ENCODE measurements at places on chromosomes 1 and 21.

DNA sequence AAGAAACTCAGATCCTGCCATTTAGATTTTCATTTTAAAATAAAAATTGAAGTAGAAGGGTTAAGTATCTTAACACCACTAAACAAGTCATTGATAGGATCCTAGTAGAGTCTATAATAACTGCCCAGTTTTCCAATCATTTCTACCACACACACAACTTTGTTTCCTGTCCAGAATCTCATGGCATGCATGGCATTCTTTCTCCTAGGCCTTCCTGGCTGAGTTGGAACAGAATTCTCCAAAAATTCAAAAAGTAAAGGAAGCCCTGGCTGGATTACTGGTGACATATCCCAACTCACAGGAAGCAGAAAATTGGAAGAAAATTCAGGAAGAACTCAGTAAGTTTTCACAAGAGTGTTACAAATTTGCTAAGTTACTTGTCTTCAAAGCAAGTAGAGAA lies 111.4 kb upstream of the BMP8A start:
- no peak for DNase-seq

DNA sequence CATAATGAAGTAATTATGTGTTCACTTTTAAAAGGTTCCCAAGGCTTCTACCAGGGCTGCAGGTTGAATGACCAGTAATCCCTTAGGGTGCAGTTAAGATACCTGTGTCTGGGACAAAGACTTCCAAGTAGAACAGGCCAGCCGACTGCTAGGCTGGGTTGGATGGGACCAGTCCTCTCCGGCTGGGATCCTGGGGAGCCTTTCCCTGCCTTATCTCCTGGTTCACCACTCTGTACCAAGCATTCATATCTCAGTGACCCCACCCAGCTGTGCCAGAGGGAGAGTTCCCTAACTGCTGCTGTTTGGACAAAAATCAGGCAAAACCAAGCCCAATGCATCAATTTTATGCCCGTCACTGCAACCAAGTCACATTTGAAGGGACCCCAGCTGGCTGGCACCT lies 116.2 kb upstream of the ATP1A1 start:
- DNase-seq: no peak

DNA sequence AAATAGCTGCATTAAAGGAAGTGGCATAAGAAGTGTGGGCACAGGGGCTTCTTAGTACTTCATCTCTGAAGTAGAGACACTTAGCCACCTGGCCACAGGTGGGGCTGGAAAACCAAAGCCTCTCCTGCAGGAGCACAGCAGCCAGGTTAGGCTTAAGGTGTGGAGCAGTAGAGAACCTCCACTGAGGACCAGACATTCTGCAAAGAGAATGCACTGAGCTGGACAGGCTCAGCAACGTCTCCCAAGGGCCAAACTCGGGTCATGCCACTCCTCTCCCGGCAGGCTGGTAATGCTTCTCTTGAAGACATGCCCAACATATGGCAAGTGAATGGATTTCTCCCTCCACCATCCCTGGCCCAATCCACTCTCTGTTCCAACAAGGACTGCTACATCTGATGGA lies 33.0 kb upstream of the LRRC38 start:
- no peak for DNase-seq

- DNase-seq: peak; percentile 66
Measured at GRCh38 chr1:24526940-24527542, 24.4 kb downstream of the RCAN3 start.

GRCh38 chr1:54610601-54611580 lies 12.4 kb downstream of the FAM151A start:
- no peak for DNase-seq

GRCh38 chr21:36804874-36805611 lies 106.1 kb downstream of the SIM2 start:
- DNase-seq: no peak

DNA sequence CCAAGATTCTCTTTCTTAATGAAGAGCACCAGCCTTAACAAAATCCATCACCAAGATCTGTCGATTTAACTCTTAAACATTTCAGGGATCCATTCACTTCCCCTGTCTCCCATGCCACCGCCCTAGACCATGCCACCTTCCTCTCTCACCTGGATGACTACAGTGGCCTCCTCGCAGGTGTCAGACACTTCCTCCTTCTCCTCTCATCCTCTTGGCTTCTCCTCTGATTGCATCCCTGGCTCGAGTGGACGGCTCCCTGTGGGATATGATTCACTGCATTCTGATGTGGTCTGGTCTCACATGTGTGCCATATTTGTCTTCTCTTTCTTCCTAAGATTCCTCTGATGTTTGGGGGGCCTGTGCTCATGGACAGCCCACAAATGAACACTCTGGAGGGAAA lies 66.4 kb upstream of the KLHDC7A start:
- no peak for DNase-seq

- DNase-seq: no peak
Measured at GRCh38 chr1:43387976-43388599, 1.5 kb downstream of the MED8 start.

- DNase-seq: peak; percentile 72
Measured at GRCh38 chr1:171256940-171257606, 8.8 kb downstream of the FMO1 start.

GRCh38 chr1:26727476-26727875 lies 31.7 kb downstream of the ARID1A start:
- DNase-seq: no peak

DNA sequence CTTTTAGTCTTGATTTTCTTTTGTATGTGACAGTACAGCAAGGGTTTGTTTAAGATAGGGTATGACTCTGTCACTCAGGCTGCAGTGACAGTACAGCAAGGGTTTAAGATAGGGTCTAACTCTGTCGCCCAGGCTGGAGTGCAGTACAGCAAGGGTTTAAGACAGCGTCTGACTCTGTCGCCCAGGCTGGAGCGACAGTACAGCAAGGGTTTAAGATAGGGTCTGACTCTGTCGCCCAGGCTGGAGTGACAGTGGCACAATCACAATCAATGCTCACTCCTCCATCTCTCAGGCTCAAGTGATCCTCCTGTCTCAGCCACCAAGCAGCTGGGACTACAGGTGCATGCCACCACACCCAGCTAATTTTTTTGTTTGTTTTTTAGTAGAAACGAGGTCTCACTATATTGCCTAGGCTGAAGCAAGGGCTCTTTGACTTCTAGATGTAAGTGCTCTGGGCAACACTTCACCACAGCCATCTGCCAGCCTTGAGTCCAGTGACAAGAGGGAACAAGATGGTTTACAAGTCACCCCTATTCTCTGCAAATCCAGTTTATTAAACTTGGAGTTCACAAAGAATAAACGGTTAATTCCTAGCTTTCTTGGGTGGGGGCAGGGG lies 965 bp upstream of the SH2D5 start:
- DNase-seq: no peak

DNA sequence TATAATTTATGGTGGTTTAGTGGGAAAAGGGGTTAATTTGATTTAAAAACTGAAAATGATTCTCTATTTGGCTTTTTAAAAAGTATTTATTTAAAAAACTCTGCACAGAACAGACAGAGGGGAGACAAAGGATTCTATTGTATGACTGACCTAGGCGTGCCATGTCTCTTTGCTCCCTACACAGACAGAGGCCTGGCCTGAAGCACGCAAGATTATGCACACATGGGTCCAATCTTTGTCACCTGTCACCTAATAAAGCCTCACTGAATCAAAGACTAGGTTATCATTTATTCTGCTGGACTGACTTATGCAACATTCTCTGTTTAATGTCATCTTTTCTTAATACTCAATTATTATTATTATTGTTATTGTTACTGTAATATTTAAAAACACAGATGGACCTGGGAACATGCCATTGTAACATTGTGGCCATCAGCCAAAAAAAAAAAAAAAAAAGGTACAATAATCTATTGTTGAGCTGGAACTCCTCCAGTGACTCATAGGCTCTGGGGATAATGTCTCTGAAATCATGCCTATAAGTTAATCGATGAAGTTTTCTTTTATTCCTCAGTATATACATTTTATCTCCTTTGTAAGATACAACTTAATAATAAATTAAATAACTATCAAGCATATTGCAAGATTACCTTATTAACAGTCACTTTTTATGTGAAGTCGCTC lies 112.1 kb downstream of the RUNX1 start:
- peak; percentile 34 for DNase-seq

- no peak for DNase-seq
Measured at GRCh38 chr1:88150330-88150729, 533.7 kb upstream of the PKN2 start.

GRCh38 chr1:204149107-204149506 lies 2.7 kb downstream of the ETNK2 start:
- DNase-seq: no peak

DNA sequence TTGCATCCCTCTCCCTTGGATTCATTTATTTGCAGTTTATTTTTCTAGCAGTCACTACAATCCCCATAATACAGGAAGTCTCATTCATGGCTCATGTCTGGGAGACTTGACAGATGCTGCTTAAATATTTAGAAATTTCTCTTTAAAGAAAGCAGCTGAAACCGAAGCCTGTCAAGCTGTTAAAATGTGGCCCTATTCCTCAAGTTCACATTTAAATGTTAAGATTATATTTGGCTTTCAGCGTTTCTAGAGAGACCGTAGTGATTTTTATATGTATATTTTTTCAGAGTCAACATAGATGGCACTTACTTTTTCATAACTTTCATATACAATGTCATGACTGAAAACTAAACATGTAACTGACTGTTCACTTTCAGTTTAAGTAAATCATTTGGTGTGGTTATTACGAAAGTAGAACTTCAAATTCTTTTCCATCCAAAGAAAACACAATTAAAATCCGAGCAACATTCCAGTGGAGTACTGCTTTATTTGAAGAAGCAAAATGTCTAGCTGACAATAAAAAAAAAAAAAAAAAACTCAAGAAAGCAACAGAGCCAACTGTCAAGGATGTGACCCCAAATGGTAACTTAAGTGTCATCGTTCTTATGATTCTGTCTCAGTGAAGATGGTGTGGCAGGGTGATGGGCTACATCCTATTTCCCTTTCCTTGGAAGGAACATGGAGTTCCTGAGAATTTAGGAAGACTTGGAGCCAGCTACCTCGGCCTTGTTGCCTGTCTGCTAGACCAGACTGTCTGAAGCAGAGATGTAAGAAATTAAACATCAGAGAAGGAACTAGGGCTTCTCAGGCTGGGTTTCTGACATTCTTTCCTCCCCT lies 37.8 kb downstream of the MIS18A start:
- DNase-seq: no peak

DNA sequence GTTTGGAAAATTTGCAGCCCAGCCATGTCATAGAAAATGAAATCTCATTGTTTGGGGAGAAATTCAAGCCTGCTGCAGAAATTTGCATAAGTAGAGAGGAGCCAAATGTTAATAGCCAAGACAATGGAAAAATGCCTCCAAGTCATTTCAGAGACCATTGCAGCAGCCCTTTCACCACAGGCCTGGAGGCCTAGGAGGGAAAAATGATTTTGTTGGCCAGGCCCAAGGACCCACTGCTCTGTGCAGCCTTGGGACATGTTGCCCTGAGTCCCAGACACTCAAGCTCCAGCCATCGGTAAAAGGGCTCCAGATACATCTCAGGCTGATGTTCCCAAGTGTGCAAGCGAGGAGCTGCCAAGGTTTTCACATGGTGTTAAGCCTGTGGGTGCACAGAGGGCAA lies 1.1 kb downstream of the KRTAP19-2 start:
- no peak for DNase-seq

- no peak for DNase-seq
Measured at GRCh38 chr1:99858286-99858685, 8.1 kb downstream of the AGL start.

DNA sequence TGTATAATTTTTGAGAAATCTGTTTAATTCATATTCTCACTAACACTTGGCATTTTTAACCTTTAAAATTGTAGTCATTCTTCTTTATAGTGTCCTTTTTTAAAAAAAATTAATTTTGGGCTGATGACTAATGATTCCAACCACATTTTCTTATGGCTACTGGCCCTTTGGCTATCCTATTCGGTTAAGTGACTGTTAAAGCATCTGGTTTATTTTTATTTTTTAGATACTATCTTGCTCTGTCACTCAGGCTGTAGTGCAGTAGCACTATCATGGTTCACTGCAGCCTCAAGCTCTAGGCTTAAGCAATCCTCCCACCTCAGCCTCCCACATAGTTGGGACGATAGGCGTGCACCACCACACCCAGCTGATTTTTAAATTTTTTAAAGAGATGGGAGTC lies 723.2 kb upstream of the CXADR start:
- DNase-seq: no peak

DNA sequence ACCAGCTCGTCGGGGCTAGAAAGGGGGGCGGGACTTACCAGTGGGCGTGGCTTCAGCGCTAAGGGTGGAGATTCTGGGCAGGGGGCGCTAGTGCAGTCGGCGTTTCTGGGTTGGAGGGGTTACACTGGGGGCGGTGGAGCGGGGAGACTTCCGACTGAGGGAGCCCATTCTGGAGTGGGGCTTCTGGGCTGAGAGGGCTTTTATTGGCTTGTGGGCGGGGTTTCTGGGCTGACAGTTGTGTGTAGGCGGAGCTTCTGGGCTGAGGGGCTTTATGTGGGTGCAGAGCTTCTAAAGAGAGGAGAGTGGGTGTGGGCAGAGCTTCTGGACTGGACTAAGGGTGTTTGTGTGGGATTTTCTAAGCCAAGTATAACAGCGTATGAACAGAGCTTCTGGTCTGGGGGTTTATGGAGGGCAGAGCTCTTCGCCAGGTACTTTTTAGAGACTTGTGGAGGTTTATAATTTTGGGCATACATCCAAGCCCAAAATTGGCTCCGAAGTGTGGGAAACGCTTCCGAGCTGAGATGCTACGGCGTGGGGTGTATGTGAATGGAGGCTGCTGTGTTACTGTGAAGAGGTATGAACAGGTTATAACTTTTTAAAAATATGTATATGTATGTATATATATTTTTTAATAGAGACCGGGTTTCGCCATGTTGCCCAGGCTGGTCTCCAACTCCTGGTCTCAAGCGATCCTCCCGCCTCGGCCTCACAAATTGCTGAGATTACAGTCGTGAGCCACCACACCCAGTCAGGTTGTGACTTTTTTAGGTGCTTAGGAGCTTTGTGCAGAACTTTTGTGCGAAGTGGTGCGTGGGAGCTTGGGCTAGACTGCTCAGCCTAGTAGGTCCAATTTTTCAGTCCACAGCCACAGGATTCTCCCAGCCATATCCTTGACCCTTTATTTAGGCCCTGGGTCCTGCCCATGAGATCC lies 825 bp downstream of the TMEM39B start:
- DNase-seq: no peak

GRCh38 chr1:221602830-221603229 lies 139.1 kb downstream of the DUSP10 start:
- no peak for DNase-seq

GRCh38 chr1:107246775-107247345 lies 106.0 kb downstream of the NTNG1 start:
- DNase-seq: no peak

GRCh38 chr1:55276671-55277376 lies 61.7 kb upstream of the USP24 start:
- DNase-seq: peak; percentile 42

- DNase-seq: peak; percentile 43
Measured at GRCh38 chr1:206470692-206471414, 577 bp downstream of the IKBKE start.

GRCh38 chr1:226407497-226408284 lies at the start of gene PARP1:
PARP1 (minus strand) TSS chr1:226408093; CDS start chr1:226407929, 164 bp downstream.
- DNase-seq: peak; percentile 97

- DNase-seq: no peak
Measured at GRCh38 chr1:230248889-230249270, 177.3 kb downstream of the PGBD5 start.
